ENCODE measurements at places on chromosomes 12 and 14.
A peak's percentile ranks its signal among the peaks of the same experiment; 100 is the strongest.

GRCh38 chr14:65052832-65053231 lies 49.5 kb downstream of the MAX start:
- DNase-seq = no peak

GRCh38 chr14:103555559-103556337 lies 6.7 kb downstream of the BAG5 start:
- DNase-seq = no peak

DNA sequence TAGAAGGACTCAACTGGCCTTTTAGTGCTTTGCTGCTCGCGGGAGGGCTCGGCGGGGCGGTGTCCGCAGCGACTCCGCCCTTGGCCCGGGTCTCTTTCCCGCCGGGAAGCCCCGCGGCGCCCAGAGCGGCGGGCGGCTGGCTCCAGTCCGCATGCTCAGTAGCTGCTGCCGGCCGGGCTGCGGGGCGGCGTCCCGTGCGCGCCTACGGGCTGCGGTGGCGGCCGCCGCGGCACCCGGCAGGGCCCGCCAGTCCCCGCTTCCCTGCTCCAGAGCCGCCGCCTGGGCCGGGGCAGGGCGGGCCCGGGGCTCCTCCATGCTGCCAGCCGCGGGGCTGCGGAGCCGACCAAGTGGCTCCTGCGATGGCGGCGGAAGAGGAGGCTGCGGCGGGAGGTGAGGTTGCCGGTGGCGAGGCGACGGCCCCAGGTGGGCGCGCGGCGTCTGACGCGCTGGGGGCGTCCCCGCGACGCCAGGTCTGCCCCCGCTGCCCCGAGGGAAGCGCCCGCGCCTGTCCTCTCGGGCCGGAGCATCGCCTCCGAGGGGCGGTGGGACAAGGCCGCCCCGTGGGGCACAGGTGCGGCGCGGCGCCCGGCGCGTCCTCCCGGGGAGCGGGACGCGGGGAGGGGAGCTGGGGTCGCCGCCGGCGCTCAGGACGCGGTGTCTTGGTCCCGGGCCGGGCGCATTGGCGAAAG lies at the start of gene BMAL2:
Gene BMAL2, plus strand, starts transcription at position 123 of the 689 bp plus-strand sequence. Its CDS starts 237 bp downstream, at position 360.
- DNase-seq = peak; percentile 75

GRCh38 chr12:1661553-1662335 lies 29.1 kb upstream of the ADIPOR2 start:
- peak; percentile 91 for DNase-seq

GRCh38 chr12:571795-572531 lies 91.3 kb downstream of the NINJ2 start:
- no peak for DNase-seq

DNA sequence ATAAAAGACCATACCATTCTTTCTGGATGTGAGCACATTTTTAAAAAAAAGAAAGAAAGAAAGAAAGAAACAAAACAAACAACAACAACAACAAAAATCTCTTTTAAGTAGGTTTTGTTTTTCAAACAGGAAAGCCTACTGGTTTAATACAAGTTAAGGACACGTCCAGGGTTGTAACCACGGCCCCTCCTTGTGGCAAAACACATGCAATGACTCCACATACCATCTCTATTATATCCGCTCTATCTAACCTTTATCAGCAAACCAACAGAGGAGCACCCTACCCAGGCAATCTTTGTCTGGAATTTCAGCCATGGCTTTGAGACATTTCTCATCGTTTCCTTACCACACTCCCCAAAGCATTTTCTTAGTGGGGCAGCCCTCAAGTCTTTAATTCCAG lies 360.5 kb upstream of the TMPO start:
- peak; percentile 60 for DNase-seq

- peak; percentile 18 for DNase-seq
Measured at GRCh38 chr14:88559852-88560251, 3.0 kb upstream of the ZC3H14 start.

- no peak for DNase-seq
Measured at GRCh38 chr14:102726191-102726949, 50.9 kb upstream of the TRAF3 start.

GRCh38 chr12:7079826-7080125 lies 12.5 kb downstream of the C1R start:
- no peak for DNase-seq

DNA sequence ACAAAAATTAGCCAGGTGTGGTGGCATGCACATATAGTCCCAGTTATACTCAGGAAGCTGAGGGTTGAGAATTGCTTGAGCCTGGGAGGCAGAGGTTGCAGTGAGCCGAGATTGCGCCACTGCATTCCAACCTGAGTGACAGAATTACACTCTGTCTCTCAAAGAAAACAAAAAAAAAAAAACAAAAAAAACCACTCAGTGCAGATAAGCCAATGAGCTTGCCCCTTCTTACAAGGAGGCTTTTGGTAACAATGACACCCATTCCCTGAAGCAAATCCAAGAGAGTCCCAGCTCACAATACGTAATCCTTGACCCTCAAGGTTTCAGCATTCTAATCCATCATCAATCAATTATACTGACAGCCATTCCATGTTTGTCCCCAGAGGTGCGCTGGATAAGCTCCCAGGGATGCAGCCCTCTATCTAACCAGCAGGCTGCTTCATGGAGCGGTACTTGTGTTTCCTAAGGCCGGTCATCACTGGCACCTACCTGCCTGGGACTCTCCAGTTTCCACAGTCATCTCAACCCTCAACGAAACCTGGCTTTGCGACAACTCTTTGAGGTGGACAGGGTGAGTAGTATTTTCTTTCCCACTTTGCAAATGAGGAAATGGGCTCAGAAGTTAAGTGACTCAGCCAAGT lies 12.4 kb downstream of the GCN1 start:
- no peak for DNase-seq

GRCh38 chr12:87795555-87795954 lies 233.6 kb downstream of the C12orf50 start:
- DNase-seq = no peak

- DNase-seq = no peak
Measured at GRCh38 chr12:47754881-47755280, 3.8 kb downstream of the RAPGEF3 start.

DNA sequence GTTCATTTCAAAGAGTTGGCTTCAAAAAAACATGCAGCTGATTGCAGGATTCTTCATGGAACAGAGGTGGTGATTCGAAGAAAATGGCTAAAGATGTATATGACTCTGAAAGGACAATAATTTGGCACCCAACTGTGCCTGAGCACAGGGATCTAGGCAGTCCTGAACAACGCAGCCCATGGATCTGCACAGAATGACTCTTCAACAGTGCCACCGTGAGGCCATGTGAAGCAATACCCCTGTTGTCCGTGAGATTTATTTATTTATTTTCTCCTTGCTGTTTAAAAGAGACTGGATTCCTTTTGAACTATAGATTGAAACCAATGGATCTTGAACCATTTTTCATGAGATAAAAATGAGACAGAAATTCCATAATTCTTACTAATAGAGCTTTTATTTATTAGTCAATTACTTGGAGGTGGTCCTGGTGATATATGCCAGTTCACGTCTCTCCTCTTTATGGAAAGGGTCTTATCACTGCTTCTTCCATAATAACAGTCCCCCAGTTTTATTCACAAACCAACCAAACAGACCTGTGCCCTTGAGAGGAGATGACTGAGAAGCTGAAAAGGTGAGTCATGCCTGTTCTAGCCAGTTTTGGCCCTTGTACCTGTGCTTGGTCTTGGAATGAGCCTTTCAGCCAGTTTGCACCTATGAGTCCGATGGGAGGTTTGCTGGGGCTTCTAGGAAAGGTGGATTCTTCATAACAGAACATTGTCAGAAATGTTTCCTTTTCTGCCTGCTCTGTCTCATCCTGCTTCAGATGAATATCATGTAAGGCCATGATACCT lies 1598.3 kb downstream of the AACS start:
- DNase-seq = peak; percentile 22

DNA sequence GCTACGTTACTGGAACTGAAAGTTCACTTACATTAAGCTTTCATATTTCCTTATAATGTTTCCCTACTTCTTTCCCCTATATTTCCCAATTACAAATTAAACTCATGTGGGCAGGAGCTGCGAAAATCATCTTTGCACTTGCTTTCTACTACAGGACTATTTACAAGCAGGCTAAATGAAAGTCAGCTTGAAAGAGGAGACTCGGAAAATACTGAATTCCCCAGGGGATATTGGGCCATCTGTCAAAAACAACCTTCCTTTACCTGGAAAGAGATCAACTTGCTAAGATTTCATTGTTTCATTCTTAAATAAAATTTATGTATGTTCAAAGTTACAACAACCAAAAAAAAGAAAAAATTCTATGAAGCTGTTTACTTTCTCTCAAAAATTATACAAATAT lies 92.8 kb upstream of the BBS10 start:
- peak; percentile 27 for DNase-seq

DNA sequence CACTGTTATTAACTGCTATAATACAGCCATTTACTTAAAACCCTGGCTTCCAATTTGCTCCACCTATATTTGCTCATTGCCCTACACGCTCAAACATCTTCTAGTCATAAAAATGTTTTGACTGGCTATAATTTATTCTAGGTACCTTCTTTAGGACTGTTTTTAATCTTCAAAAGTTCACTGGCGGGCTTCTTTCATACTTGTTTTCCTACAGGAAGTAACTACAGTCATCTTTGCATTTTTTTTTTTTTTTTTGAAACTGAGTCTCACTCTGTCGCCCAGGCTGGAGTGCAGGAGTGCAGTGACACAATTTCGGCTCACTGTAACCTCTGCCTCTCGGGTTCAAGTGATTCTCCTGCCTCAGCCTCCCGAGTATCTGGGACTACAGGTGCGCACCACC lies 32.5 kb downstream of the MPHOSPH9 start:
- no peak for DNase-seq

DNA sequence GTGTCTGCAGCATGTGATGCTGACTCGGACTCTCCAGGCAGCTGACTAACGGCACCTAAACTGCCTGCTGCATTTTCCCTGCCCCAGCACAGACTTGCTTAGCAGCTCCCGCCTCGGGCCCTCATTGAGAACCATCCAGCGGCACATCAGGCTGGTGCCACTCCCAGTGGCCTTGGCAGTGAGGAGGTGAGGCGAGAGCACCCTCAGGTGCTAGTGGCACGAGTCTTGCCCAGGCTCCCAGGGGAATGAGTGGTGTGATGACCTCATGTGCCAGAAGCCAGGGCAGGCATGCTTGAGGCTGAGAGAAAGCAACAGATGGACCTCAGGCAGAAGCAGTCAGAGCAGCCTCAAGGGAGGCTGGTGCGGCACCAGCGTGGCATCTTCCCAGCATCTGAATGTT lies 60.2 kb downstream of the PRKCH start:
- no peak for DNase-seq

GRCh38 chr12:22395666-22396065 lies 61.2 kb upstream of the ST8SIA1 start:
- DNase-seq = no peak

- no peak for DNase-seq
Measured at GRCh38 chr14:56989359-56989758, 179.1 kb upstream of the OTX2 start.

DNA sequence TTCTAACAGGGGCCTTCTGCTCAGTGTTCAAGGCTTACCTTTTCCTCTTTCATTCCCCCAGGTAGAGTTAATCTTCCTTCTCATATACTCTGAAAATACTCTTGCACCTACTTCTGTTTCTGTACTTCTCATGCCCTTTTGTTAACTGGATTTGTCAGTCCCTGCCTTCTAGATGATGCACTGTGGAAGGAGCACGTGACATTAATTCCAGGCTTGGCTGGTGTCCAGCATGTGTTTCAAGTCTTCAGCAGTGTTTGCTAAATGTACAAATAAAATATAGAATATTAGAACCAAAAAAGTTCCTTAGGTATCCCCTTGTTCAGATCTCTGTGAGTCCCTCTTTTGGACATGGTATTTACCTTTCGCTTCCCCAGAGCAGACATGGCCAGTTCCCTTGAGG lies 27.9 kb upstream of the EVL start:
- peak; percentile 70 for DNase-seq

DNA sequence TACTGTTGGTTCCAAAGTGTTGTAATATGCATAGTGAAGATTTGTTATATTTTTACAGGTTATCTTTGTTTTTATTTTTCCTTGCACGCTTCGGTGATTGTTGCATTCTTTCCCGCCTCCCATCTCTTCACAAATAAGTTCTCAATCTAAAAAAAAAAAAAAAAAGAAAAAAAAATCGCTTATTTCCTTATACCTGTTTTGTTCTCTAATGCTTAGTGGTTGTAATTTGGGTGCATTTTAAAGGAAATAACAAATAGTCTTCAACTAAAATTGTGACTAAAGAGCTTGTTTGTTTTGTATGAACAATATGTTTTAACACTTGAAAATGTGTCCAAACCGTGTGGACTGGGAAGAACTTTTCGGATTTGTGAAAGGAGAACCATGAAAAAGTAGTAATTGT lies 1.5 kb downstream of the CAND1 start:
- no peak for DNase-seq

DNA sequence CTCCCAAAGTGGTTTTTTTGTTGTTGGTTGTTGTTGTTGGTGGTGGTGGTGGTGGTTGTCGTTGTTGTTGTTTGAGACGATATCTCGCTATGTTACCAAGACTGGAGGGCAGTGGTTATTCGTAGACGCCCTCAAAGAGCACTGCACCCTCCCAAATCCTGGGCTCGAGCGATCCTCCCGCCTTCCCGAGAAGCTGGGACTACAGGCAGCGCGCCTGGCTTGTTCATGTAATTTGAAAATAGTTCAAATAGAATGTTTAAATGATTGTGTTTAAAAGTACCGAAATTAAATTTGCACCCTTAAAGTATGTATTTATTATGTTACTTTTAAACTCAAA lies 439 bp upstream of the ANAPC5 start:
- DNase-seq = no peak

- DNase-seq = peak; percentile 62
Measured at GRCh38 chr12:57887631-57888408, 41.3 kb upstream of the CTDSP2 start.

GRCh38 chr14:20597108-20597507 lies 5.9 kb upstream of the RNASE12 start:
- DNase-seq = no peak

- DNase-seq = no peak
Measured at GRCh38 chr12:53870117-53870516, 68.5 kb upstream of the HOXC13 start.

DNA sequence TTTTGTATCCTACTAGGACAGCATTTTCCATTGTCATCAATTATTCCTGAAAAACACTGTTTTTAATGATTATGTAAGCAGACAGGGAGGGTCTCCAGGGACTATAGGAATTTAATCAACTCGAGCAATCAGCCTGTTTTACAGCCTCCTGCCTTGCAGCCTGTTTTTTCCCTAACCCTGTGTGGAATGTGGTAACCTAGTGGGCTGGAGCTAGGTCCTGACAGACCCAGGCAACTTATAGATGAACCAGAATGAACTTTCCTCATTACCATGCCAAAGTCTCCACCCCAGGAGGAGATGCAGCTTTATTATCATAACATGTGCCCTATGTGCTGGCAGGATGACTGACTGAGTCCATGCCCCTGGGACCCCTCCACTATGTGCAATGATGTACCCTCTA lies 375.1 kb downstream of the BMP4 start:
- DNase-seq = no peak

DNA sequence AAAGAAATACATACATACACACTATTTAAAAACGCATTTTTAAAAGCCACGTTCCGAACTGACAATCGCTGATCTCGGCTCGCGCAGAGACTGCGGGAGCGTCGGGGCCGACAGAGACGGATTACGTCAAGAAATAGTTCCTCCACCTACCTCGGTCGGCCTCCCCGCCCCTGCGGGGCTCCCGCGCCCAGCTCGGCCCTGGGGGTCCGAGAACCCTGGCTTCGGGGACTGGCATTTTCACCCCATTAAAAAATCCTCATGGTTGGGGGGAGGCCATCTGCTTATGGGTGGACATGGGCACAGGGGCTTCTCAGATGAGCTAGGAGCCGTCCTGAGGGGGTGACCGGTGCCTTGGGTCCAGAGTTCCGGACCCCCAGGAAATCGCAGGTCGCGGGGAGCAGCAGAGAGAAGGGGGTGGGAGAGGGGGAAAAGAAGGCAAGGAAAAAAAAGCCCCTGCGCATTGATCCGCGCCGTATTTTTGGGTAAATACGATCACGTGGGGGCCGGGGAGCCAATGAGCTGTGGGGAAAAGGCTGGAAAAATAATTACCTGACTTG lies 324 bp upstream of the HOXC9 start:
- no peak for DNase-seq
